Uterine smooth muscle cell (primary cell): ENCODE measurements at places on chromosomes 12 and 14. TPM values are rescaled to one million over a fixed set of nuclear protein-coding genes. Genes with fewer than 3 reads are reported as not detected.

Gene GDF11
- total RNA-seq = 3.9 and 6.6 TPM in 2 replicates

Gene CCDC184
- 0.22 and 0.25 TPM in 2 replicates for total RNA-seq

Gene MYH6
- not detected in 2 replicates for total RNA-seq

Gene ACSS3
- total RNA-seq = 9.5 and 16.2 TPM in 2 replicates

Gene CFAP251
- total RNA-seq = 2.3 and 5.0 TPM in 2 replicates

Gene LRP10
- 48.4 and 69.1 TPM in 2 replicates for total RNA-seq

Gene CLEC1A
- not detected in 2 replicates for total RNA-seq
